ENCODE measurements at places on chromosomes 16 and 17.

- DNase-seq = no peak
These were observed 382.8 kb downstream of the SEC14L1 start for GRCh38 chr17:77523540-77523939.

DNA sequence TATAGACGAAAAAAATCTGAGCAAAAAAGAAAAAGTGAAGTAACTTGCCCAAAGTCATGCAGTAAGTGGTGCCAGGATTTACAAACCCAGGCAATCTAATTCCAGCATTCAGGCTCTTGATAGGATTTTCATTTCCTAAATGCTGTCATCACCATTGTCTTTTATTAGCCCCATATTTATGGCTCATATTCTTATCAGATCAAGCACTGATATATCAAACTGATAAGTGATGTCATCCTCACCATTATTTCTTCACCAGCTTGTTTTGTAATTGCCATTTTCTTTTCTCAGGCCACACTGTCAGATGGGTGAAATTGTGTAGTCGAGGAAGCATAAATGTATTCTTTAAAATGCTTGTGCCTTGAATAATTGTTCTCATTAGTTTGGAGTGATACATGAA, 1.3 kb downstream of the RAD51C start:
- DNase-seq = no peak

DNA sequence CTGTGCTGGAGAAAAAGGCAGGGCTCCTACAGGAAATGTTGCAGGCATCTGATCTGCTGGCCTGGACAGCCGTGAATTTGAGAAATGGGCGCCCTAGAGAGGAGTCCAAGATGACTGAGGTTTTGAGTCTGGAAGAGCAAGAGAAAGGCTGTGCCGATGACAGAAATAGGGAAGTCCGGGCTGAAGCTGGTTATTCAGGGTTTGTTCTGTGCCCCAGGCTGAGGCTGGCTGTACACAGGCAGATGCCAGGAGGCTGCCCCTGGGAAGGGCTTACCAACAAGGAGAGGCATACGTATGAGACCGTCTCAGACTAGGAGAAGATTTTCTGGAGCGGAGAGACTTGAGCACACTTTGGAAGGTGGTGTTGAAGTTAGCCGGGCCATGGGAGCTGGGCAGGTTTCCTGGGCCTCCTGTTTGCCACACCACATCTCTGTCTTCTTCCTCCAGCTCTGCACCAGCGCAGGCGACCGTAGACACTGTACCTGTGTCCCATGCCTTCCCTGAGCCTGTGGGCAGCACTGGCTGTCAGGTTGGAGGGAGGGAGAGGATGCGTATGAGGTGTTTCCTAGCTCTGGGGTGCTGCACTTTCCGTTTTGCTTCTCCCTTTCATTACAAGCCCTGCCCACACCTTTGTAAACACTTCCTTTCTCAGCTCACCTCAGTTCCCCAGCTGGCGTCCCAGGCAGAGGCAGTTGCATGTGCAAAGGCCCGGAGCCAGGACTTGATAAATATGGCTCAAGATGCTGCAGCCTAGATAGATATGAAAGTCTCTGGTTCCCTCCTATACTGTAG, 80.8 kb downstream of the SPECC1 start:
- no peak for DNase-seq

GRCh38 chr16:57751539-57752202, 16.1 kb downstream of the KATNB1 start:
- no peak for DNase-seq

DNA sequence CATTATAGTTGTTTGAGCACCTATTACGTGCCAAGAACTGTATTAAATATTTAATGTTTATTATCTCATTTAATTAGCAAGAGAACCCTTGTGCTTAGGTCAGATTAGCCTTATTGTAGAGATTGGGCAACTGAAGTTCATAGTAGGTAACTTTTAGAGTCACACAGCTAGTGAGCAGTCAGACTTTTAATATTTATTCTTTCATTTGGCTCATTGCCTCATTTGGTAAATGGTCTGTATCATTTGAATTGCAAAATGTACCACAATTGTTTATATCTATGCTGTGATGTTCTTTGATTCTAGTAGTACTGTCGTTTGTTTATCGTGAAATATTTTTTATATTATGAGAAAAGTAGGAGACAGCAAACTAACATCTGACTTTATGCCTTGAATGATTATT, 7.6 kb downstream of the CLTC start:
- DNase-seq = no peak

- no peak for DNase-seq
These were observed 62.3 kb downstream of the CLEC16A start for GRCh38 chr16:11006656-11007055.

GRCh38 chr16:50671644-50672260, 9.4 kb downstream of the SNX20 start:
- no peak for DNase-seq

Measured in dorsolateral prefrontal cortex (tissue), 122 donors.